ENCODE measurements at places on chromosomes 3 and 15.

GRCh38 chr3:56930706-56931105 lies 129.0 kb upstream of the ARHGEF3 start:
- DNase-seq: no peak

- DNase-seq: no peak
Observed at GRCh38 chr15:66472176-66472999, 25.2 kb downstream of the SNAPC5 start.

DNA sequence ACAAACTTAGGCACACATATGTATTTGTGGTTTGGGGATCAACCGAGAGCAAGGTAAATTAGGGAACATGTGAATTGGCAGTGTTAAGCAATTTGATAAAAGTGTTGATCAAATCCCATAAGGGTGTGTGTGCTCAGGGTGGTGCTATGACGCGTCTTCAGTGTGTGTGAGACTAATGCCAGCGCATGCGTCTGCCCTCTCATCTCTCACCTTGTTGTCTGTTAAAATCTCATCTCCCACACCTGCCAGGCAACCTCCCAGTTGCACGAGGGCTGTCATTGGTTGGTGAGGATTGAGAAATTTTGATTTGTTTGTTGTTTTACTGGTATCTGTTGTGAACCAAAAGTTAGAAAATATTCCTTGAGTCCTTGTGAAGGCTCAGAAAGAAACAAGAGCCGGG lies 137.2 kb upstream of the ICE2 start:
- no peak for DNase-seq

DNA sequence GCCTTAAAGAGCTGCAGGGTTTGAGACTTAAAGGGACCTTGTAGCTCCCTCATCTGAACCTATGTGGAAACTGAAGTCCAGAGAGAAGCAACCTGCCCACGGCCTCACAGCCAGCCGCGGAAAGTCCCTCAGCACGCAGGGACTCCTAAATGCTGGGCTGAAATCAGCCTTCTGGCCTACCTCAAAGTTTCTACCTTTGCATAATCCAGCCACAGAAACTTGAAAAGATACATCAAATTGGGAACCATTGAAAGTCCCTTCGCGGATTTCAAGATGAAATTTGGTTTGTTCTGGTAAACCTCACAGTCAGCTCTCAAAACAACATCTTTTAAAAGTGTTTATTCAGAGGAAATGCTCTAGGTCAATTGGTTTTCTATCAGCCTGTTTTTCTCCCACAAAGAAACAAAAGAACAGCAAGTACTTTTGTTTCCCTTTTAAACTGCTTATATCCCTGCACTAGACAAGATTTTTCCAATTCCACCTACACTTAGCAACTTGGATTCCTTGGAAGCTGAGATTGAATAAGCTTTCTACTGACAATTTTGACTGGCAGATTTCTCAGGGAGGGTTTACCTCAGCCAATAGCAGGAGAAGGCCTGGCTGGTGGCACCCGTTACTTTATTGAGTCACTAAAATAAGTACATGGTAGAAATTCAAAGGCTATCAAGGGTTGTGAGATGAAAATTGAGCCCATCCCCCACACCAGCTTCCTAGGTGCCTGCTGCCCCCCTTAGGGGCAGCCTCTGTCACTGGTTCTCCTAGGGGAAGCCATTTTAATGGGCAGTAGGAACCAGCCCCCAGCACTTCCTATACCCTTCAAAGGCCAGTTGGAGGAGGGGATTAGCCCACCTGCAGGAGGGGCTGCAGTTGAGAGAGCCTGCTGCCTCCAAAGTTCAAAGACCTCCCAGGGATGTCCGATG lies 171.2 kb downstream of the ADAMTS17 start:
- no peak for DNase-seq

DNA sequence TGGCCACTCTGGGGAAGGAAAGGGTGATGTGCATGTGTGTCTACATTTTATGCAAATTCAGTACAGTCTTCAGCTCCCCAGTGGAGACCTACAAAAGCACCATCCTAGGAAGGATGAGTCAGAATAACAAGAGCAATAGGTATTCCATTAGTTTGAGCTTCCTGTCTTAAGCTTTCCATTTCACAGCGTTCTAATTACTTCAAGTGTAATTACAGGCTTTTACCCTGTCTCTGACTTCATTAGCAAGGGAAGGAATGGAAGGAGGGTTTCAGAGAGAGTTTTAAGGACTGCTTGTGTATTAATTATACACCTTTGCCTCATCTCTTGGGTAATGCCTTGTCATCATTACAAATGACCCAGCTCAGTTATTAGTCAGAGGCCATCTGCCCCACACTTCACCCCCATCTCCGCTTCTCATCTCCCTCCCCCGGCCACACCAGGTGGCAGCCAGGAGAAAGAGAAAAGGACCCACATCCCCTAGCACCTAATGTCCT lies 202.8 kb upstream of the MRPL3 start:
- no peak for DNase-seq

Measured in NCI-H2227 treated with DMSO at 0.1 percent for 48 hours (cell line).